Activated T-helper 17 cell treated with anti-CD3 and anti-CD28 coated beads, Interleukin-2, amount 50 U/mL, for 72 hours (primary cell): ENCODE measurements at places on chromosomes 13 and 19. TPM values are rescaled to one million over a fixed set of nuclear protein-coding genes. Genes with fewer than 3 reads are reported as not detected.

Gene LRRC25
- not detected for total RNA-seq

Gene CABP5
- not detected for total RNA-seq

Gene GPR12
- not detected for total RNA-seq

Gene SBSN
- total RNA-seq, result not detected

Gene PSG6
- not detected for total RNA-seq

Gene PCSK4
- total RNA-seq, result 2.4 TPM

Gene PTPRS
- total RNA-seq, result 0.04 TPM

DNA sequence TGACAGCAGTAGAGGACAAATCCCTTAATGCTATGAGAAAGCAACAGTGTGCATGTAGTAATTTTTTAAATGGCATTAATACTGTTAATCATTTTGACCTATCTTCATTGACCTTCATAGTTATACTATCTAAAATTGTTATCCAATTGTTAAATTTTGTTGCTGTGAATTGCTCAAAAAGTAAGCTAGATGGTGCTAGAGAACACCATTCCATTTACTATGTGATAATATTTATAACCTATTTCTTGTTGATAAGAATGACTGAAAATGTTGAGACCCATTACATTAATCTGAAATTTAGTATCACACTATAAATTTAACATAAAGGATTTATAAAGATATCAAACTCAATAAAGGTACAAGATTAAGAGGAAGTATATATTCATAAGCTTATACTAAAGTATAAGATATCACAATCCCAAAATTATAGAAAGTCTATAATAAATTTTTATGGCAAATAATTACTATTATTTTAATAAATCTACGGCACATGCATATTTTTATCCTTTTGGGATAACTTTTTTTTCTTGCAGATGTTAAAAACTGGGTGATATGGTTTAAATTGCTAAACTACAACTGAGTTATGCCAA, 1573.3 kb downstream of the PCDH9 start:
- ATAC-seq, result no peak

DNA sequence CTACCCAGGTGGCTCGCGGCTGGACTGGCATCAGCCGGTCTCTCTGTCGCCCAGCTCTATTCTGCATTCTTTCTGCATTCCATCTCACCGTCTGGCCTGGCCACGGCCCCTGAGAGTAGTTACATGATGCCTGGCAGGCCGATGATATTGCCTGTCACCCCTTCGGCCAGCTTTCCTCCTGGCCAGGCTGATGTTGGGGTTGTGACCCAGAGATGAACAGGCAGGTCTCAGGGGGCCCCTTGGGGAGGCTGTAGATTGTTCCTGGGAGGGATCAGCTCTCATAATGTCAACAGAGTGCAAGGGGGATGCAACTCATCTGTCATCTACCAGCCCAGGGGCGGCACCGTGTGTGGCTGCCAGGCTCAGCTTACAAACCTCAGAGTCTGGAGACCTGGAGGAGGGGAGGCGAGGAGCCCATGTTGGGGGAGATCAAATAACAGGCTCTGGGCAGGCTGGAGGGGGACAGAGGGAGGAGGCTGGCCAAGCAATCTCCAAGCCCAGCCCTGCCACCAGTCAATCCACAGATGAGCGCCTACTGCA, 13.6 kb upstream of the FBXO17 start:
- ATAC-seq, result no peak

DNA sequence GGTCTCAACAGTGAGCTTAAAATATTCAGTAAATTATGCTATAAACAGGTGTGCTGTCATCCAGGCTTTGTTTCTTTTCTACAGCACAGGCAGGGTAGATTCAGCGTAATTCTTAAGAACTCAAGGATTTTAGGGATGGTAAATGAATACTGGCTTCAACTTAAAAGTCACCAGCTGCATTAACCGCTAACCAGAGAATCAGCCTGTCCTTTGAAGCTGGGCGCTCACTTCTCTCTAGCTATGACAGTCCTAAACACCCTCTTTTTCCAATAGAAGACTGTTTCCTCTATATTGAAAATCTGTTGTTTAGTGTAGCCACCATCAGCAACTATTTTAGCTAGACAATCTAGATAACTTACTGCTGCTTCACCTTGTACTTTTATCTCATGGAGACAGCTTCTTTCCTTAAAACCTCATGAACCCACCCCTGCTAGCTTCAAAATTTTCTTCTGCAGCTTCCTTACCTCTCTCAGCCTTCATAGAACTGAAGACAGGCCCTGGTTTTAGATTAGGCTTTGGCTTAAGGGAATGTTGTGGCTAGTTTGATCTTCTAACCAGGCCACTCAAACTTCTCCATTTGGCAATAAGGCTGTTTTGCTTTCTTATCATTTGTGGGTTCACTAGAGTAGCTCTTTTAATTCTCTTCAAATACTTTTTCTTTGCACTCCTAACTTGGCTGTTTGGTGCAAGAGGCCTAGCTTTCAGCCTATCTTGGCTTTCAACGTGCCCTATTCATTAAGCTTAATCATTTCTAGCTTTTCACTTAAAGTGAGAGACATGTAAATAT, 89.5 kb downstream of the USP12 start:
- no peak for ATAC-seq

DNA sequence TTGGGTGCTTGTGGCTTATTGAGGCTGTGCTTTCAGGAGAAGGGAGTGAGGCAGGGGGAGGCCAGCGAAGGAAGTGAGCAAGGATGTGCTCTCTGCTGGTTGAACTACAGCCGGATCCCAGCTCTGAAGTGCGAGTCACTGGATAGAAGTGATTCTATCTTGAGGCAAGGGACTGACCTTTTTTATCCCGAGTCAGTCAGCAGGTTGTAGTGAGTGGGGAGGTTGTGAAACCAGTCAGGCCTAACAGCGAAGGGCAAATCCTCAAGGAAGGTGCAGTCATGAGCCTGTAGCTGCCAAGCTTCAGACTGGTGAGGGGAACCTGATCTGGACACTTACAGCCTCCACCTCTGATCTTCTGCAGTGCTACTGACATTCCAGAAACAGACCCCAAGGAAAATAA, 18.6 kb downstream of the SCEL start:
- ATAC-seq, result no peak

- peak; percentile 34 for ATAC-seq
Measured at GRCh38 chr13:43057653-43058317, 34.4 kb downstream of the DNAJC15 start.

DNA sequence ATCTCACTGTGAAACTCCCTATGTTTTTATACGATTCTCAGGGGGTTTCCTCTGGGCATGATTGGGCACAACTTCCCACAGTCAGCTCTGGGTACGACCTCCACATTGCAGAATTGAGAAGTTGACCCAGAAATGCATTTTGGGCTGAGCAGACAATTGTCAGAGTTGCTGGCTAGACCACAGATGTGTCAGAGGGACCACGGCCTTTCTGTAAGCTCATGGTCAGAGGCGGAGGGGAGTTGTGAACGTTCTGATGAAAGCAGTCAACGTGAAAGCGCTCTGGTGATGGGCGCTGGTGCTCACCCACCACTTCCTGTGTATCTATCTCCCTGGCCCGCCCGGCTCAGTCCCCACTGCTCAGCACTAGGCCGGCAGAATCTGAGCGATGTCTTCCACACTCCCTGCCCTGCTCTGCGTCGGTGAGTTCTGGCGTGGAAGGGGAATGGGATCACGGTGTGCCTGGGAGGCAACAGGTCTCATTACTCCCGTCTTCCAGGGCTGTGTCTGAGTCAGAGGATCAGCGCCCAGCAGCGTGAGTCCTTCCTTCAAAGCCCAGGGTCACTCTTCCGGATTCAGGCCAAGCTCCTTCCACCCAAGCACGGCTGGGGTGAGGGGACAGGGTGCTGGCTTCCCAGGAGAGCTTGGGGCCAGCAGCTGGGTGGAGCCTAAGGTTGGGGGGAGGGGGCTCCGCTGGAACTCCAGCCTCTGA, at the start of gene NCR1:
NCR1 (plus strand) TSS at position 346 of the 709 bp plus-strand sequence; CDS start at position 386, 40 bp downstream.
- ATAC-seq, result peak; percentile 57

GRCh38 chr13:106565127-106565775, 2.7 kb downstream of the ARGLU1 start:
- ATAC-seq, result no peak

- ATAC-seq, result no peak
Measured at GRCh38 chr13:106077017-106077416, 458.4 kb downstream of the EFNB2 start.

- no peak for ATAC-seq
Measured at GRCh38 chr13:25840261-25840660, 211.6 kb downstream of the SHISA2 start.

DNA sequence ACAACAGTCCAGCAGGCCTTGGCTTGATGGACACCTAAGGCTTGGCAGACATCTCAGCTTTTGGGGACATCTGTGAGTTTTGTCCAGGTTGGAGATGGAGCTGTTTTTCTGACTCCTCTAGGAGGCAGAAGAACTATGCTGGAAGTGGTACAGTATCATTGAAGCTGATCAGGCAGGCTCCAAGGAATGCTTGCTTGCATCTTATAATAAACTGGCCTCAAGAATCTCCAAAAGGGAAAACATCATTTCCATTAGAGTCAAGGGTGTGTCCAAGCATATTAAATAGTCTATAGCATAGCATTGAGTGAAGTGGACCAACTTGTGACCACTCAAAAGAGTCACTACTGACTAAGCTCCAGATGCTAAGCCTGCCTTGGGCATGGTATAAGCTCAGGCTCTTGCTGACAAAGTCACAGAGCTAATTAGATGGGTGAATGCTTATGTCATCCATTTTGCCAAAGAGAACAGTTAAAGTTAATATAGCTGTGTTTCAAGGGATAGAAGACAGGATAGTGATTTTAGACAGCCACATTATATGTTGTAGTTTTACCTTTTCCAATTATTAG, 216.0 kb downstream of the DNAJC15 start:
- no peak for ATAC-seq

- no peak for ATAC-seq
Measured at GRCh38 chr19:10699650-10700335, 1.4 kb upstream of the QTRT1 start.

GRCh38 chr13:45748941-45749759, 47.0 kb downstream of the CBY2 start:
- ATAC-seq, result no peak

DNA sequence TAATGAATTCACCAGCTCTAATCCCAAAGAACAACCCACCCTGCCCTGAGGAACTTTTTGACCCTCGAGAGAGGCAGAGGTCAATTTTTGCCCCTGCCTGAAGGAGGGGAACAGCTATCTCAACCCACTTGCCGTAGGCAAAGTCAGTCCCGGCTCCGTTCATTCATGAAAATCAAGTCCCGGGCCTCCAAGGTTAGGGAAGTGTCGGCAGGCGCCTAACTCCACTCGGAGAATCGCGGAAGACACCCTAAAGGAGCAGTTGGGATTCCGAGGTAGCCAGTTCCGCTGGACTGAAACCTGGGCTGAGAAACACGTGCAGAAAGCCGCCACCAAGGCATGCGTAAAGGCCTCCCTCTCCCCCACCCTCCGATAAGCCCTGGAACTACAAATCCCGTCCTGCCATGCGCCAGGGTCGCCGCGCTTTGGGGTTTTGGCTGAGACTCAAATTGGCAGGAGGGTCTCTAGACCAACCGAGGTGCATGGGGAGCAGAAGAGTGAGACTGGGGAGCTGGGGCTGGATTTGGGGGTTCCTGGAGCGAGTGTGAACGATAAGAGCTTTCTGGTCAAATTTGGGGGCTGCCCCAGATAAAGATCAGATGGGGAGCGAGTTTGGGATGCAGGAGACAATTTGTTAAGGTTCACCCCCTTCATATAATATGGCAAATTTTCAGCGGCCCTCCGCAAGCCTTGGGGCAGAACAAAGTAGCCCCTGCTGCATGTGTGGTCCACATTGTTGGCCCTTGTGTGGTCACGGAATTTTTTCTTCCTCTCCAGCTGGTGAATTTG, at the start of gene TNPO2:
TNPO2 (minus strand) TSS at position 292 of the 786 bp plus-strand sequence. CDS start 2,955 bp downstream, outside the sequence.
- peak; percentile 34 for ATAC-seq

- no peak for ATAC-seq
Measured at GRCh38 chr19:8500158-8500557, 2.3 kb downstream of the PRAM1 start.

DNA sequence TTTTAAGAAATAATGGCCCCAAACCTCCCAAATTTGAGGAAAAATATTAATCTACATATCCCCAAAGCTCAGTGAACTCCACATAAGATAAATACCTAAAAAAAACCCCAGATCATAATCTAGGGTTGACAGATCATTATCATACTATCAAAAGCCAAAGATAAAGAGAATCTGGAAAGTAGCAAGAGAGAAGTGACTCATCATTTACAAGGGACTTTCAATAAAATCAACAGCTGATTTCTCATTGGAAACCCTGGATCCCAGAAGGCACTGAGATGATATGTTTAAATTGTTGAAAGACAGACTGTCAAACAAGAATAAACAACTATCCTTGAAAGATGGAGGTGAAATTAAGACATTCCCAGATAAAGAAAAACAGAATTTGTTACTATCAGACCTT, 199.3 kb downstream of the KCNRG start:
- peak; percentile 51 for ATAC-seq

DNA sequence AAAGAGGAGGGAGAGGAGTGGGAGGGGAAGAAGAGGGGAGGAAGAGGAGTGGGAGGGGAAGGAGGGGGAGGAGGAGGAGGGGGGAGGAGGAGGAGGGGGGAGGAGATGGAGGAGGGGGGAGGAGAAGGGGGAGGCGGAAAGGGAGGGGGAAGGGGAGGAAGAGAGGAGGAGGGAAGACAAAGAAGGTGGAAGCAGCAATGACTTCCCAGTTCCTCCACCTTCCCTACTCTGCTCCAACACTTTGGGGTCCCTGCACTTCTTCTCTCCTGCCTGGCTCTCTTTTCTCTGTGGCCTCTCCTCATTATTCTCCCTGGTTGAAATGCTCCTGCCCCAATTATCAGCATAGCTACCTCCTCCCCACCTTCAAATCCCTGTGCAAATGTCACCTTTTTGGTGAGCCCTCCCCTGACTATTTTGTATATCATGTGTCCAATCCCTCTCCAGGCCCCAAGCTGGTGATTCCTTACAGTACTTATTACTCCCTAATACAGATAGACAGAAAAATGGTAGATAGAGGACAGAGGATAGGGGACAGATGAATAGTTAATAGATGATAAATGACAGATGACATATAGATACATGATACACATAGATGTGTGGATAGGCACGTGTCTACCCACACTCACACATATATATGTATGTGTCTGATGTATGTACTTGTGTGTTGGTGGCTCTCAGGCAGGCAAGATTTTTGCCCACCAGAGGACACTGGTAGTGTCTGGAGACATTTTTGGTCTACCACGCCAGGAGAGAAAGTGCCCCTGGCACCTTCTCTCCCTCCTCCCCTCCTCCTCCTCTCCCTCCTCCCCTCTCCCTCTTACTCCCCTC, 25.2 kb downstream of the NLRP9 start:
- peak; percentile 34 for ATAC-seq

GRCh38 chr19:49436381-49437017, 4.8 kb downstream of the SLC17A7 start:
- peak; percentile 19 for ATAC-seq
